ENCODE measurements at places on chromosomes 3 and 15.

- peak; percentile 81 for DNase-seq
Measured at GRCh38 chr15:100338971-100339444, 2.8 kb downstream of the ADAMTS17 start.

GRCh38 chr15:57198654-57199291, 177.5 kb upstream of the CGNL1 start:
- DNase-seq: no peak

- DNase-seq: no peak
Measured at GRCh38 chr3:32292085-32292796, 53.8 kb downstream of the CMTM8 start.

- DNase-seq: peak; percentile 87
Measured at GRCh38 chr15:84840741-84841429, 23.7 kb downstream of the ALPK3 start.

GRCh38 chr15:75508840-75509532, 57.5 kb upstream of the SIN3A start:
- peak; percentile 25 for DNase-seq

GRCh38 chr3:90062016-90062415, 954.6 kb downstream of the EPHA3 start:
- DNase-seq: no peak

GRCh38 chr3:20320489-20320888, 134.5 kb upstream of the SGO1 start:
- no peak for DNase-seq

GRCh38 chr3:14823910-14824629, 5.3 kb downstream of the FGD5 start:
- DNase-seq: no peak

GRCh38 chr15:73369154-73369694, 466 bp upstream of the HCN4 start:
- no peak for DNase-seq

GRCh38 chr3:14989943-14990779, 42.8 kb downstream of the NR2C2 start:
- peak; percentile 34 for DNase-seq

DNA sequence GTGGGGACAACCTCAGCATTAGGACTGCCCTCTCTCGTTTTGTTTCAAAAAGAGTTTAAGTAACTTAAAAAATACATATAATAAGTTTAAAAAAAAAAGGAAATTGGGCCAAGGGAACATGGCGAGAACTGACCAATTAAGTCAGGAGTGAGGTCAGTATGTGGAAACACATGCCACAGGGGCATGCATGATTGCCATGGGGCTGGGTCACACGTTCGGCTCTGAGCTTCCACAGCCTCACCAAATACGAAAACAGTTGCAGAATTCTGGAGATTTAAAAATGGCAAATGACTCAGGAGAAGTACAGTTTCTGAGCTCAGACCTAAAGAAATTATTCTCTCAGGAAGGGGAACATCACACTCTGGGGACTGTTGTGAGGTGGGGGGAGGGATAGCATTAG, 24.1 kb downstream of the PDE8A start:
- DNase-seq: no peak

DNA sequence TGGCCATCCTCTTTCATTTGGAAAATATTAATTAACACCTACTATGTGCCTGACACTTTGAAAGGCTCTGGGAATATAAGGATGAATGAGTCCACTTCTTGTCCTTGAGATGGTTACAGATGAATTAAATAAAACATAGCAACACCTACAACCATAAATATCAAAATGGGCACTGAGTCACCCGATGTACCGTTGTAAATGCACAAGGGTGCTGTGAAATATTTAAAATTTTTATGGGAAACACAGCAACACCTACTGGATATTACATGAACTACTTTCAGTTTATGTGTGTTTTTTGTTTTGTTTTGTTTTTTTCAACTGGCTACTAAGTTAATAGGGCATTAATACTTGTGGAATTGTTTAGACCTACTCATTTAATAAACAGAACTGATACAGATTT, 239.0 kb upstream of the NAALADL2 start:
- no peak for DNase-seq

DNA sequence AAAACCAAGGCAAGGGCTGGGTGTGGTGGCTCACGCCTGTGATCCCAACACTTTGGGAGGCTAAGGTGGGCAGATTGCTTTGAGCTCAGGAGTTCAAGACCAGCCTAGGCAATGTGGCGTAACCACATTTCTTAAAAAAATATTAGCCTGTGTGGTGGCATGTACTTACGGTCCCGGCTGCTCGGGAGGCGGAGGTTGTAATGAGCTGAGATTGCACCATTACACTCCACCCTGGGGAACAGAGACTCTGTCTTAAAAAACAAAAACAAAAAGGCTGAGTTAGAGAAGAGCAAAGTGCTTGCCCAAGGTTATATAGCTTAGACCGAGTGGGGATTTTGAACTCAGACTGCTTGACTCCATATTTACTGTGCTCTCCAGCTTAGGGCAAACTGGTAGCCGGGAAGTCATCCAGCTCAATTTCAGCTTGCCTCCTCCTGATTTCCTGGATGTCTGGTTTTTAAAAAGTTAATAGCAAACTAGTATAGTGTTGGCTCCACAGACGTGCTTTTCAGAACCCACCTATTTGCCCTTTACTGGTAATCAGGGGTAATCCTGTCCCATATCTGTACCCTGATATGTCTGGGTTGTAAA, 138.9 kb downstream of the CACNA1D start:
- DNase-seq: no peak

- DNase-seq: no peak
Measured at GRCh38 chr3:168497183-168497582, 401.5 kb upstream of the GOLIM4 start.

GRCh38 chr3:45719655-45720487, 30.7 kb downstream of the SACM1L start:
- DNase-seq: no peak

GRCh38 chr15:89175617-89176191, 45.7 kb downstream of the RLBP1 start:
- no peak for DNase-seq

DNA sequence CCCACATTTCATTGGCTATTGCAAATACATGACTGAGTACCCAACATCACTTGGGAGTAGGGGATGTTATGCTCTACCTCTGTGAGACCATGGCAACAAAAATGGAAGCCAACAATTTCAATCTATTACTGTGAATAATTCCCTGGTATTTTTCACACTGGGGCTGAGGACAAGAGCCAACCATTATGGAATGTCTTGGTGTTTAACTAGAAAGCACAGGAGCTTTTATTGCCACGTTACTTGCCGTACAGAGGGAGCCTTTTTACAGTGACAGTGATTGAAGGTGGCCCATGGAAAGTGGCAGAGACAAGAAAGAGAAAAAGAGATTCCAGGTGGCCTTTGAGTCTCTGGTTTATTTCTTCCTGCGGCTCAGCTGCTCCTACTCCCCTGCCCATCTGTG, 105.7 kb upstream of the TBC1D5 start:
- no peak for DNase-seq

- DNase-seq: no peak
Measured at GRCh38 chr3:42830437-42831320, 21.4 kb downstream of the ACKR2 start.

DNA sequence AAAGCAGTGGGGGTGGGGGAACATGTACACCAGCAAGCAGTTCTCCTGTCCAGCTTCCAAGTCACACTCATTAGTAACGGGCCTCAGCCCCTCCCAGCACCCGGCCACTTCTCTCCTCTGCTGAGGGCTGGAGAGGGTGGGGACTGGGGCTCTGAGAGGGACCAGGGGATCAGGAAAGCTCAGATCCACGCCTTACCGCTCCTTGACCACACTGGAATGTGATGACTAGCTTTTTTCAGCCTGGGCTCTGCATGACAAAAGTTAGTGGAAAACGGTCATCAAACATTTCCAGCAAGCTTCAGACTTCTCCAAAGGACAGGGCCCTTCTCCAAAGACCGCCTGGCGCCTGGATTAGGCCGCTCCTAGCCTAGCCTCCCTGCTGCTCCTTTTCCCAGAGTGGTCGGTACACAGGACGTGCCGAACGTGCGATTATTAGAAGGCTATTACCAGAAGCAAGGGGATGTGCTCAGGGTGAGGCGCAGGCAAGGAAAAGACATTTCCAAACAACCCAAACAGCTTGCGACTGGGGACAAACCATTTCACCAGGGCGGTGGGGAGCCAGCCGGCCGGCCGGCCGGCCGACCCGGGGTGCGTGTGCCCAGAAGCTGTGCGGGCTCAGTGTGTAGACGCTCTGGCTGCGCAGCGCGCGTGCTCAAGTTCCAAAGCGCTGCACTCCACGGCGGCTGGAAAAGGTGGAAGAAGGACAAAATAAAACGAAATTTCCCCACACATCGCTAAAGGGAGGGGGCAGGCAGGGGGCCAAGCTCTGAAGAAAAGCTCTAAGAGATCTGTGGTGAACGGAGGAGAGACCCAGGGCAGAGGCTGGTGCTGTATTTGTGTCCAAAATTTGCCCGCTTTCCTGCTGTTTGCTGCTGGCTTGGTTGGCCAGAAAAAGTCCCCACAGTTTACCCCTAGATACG, 51.0 kb upstream of the SSR3 start:
- DNase-seq: peak; percentile 79

DNA sequence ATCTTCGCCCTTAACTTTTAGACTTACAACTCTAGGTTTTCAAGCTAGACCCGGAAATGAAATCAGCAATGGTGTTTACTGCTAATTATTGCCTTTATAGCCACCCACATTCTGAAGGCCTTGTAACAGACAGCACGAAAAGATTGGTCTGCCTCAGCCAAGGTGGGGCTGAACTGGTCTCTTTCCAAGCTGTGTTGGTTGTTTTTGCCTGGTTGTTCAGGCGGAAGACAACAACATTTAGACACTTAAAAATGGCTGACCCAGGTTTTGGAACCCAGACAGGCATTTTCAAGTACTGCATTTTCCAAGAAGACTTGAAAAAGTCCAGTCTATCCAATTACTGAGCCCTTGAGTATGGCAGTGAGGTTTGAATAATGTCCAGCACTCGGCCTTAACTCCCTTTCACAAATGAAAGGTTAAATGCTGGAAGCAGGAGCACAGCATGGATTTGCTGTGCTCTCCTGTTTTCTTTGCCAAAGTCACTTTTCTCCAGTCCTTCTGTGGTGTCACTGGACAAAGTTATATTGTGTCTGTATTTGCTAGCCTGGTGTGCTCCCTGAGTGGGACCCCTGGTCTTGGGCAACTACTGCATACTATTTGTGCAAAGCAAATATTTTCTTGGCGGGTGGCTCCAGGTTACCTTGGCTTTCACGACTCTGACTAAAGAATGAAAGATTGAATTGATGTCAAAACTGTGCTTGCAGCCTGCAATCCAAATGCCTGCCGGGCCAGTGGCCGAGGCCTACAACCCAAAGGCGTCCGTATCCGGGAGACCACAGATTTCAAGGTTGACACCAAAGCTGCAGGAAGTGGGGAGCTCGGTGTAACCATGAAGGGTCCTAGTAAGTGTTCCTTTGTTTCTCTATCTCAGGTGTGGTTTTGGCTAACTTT, 93.5 kb downstream of the FLNB start:
- DNase-seq: peak; percentile 68

All from femur (tissue), 1 donor.